ENCODE measurements at places on chromosomes 12 and 14.

- no peak for DNase-seq
Measured at GRCh38 chr12:48000878-48001504, 3.3 kb downstream of the COL2A1 start.

DNA sequence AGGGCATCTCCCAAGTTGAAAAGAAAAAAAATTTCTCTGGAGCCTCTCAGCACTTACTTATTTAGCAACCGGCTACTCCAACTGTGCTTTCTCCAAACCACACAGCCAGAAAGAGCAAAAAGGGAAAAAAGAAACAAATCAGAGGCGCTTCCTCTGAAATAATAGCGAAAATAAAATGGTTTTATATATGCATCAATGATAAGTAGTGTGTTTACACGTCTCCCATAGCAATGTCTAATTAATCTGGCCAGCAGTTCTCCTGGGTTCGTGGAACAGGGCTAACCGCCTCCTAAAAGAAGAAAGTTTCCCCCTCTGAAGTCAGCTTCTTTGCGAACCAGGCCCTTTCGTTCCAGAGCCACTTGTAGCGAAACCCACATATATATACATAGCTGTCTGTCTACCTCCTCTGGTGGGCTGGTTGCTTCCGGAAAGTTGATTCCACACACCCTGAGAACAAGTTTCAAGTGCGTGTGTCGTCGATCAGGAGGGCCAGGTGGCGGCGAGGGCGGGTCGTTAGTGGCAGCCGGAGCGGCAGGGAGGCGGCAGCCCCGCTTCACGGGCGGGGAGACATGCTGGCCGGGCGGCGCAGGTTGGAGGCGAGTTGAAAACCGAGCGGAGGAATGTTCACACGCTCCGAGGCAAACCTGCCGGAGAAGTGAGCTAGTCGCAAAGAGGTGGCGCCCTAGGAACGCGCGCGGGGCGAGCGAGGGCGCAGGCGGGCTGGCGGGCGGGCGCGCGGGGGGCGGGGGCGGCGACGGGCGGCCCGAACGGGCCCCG, 2.7 kb downstream of the PTHLH start:
- no peak for DNase-seq

DNA sequence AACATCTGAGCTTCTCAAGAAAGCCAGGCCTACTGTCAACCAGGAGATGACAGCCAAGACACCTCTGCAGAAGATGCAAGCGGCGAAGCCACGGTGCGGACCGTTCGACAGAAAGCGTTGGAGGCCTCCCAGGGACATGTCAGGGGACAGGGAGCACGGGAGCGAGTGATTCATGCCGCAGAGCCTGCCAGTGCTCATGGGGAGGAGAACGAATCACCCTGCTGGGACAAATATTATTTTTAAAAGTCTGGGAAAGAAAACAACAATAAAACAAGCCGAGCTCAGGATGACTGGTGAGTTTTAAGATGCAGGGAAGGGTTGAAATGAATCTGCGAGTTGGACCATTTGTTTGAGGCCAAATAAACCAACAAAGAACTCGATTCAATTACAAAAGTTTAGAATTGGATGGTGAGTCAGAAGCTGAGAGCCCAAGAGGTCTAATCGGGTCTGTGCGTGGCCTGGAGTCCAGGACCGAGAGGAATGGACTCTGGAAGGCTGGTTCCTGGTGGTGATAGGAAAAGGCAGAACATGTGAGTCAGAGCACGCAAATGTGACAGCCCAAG, 91.0 kb downstream of the RBM19 start:
- DNase-seq = no peak

DNA sequence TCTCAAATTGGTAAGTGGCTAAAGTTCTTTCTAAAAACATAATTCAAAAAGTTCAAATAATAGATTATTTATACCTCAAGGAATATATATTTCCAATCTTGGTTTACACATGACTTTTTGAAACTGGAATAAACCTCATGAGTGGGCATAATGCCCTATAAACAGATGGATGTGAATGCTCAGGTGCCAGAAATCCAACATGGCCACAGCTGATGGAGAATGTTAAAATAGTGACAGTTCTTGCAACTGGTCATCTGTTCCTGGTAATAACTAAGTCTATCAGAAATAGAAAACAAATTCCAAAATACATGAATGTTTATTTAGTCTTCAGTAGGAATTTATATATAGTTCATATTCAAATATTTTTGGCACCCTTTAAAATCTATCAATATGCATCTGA, 21.6 kb upstream of the CNOT2 start:
- DNase-seq = no peak

GRCh38 chr12:125185740-125186470, 120.7 kb downstream of the AACS start:
- no peak for DNase-seq

DNA sequence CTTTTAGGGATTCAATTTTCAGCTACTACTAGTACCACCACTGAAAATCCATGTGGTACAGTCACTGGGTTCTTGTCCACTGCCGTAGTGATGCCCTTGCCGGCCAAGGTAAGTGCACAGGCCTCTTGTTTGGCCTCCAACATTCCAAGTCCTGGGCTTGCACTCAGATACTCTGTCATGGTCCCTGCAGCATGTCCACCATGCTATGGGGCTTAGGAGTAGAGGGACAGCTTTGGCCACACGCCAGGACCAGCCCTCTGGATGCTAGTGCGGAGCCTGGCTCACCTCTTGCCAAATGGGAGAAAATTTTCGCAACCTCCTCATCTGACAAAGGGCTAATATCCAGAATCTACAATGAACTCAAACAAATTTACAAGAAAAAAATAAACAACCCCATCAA, 38.6 kb upstream of the APPL2 start:
- DNase-seq = no peak

DNA sequence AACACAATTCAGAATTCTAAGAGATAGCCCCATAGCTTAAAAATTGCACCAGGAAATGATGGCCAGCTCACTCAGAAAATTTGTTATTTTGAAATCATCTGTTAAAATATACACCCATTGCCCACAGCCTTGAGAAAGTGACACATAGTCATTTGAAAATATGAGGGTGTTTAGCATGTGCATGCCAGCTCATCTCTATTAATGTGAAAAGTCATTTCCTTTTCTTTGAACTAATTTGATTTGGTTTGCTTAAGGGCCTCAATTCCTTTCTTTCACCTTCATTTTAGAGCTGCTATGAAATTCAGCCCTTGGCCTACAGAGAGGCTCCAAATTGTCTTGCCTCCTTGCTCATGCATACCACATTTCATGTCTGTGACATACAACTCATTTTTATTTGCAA, 241.4 kb downstream of the PHLDA1 start:
- DNase-seq = no peak

DNA sequence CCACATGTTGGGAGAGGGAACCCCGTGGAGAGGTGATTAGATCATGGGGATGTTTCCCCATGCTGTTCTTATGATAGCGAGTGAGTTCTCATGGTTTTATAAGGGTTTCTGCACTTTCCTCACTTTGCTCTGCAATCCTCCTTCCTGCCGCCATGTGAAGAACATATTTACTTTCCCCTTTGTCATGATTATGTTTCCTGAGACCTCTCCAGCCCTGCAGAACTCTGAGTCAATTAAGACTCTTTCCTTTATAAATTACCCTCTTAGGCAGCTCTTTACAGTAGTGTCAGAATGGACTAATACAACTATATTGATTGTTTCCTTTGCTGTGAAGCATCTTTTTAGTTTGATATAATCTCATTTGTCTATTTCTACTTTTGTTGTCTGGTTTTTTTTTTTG, 13.1 kb upstream of the RASSF9 start:
- DNase-seq = no peak

GRCh38 chr12:68317047-68317667, 15.0 kb downstream of the MDM1 start:
- DNase-seq = peak; percentile 49

DNA sequence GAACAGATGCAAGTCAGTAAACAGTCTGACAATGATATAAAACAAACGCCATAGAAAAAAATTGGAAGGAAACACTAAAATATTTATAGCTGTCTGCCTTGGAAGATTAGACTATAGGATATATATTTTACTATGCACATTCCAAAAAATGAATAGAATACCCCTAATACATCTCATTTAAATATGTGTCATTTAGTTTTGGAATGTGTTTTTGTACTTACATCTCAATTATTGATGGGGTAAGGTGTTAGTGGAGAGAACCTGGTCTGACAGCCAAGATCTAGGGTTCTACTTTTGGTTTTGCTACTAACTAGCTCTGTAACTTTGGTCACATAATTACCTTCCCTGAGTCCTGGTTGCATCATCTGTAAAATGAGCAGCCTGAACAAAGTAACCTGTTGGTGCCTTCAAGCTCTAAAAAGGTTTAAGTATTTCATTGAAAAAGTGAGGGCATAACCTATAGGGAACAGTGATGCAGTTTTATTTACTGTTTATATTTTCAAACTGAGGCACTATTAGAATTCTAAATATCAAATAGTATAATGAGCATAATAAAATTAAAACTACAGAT, 28.6 kb upstream of the SLC6A13 start:
- no peak for DNase-seq

DNA sequence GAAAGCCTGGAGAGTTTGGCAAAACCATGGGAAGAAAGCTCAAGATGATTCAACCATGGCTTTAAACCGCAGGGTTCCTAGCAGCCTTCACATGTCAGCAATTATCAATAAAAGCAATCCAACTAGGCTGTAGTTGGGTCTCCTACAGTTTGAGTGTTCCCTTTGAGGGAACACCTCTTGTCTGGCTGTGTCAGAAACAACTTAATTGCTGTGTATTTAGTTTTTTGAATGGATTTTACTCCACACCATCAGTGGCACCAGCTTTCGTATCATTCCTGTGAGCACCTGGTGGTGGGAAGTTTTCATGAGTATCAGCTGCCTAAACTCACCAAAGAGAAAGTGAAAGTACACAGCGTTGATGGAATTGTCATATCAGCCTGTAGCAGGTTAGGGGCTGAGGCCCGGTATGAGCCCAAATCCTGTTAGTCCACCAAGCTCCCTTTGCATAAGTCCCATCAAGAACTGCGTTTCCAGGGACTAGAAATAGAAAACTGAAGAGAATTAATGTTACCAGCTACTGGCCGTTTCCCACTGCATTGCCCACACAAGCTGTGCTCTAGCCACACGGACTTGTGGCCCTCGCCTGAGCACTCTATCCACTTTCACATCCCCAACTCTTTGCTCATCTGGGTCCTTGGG, 10.9 kb upstream of the IL26 start:
- DNase-seq = no peak

DNA sequence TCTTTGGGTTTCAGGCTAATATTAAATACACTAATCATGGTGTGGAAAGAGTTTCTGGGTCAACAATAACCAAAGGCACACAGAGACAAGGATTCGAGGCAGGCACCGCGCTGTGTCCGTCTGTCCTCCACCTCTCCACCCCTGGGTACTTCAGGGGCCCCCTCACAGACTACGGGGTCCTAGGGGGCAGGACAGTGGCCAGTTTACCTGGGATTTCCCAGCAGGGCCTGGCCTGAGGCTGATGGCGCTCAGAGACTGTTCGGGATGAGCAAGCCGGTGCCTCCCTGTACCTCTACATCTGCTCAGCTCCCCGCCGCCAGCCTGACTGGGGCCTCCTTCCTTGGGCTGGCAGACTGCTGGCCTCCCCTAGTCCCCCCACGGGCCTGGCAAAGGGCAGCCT, 18.1 kb upstream of the EIF5 start:
- DNase-seq = no peak

DNA sequence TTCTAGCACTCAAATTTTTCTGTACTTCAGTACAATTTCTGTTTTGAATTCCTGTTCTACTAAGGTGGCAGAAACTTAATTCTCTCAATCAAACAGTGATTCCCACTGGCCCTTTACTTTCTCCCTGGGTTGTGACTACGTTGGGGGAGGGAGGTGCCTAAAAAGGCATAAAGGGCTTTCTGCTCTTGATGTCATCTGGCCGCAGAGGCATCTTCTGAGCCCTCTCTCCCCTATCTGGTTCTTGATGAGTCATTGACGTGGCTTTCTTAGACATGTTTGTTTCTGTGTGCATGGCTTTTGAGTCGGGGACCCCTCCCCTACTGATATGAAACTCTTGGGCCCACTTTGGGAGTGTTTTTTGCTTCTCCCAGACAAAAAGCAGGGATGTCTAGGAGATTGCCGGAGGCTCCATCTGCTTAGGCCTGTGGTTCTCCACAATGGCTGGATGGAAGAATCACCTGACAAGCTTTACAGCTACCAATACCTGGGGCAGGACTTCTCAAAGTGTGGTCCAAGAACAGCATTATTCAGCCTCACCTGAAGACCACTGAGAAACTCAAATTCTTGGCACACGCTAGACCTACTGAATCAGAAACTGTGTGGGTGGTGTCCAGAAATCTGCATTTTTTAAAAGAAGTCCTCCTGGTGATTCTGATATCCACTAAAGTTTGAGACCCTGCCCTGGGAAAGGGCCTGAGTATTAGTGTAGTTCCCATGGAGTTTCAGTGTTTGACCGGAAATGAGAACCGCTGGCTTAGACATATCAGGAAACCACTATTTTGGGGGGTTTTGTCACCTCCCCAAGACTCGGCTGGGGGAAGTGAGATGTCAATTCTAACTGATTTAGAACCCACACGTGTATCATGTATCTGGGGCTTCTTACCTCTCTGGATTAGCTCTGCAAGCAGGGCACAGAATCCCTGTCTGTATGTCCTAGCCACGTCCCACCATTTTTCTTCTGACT, 395.7 kb upstream of the PDE3A start:
- DNase-seq = no peak

GRCh38 chr12:64621257-64621942, 11.1 kb downstream of the RASSF3 start:
- DNase-seq = no peak

GRCh38 chr12:50041962-50042361, 15.4 kb upstream of the ASIC1 start:
- DNase-seq = no peak

DNA sequence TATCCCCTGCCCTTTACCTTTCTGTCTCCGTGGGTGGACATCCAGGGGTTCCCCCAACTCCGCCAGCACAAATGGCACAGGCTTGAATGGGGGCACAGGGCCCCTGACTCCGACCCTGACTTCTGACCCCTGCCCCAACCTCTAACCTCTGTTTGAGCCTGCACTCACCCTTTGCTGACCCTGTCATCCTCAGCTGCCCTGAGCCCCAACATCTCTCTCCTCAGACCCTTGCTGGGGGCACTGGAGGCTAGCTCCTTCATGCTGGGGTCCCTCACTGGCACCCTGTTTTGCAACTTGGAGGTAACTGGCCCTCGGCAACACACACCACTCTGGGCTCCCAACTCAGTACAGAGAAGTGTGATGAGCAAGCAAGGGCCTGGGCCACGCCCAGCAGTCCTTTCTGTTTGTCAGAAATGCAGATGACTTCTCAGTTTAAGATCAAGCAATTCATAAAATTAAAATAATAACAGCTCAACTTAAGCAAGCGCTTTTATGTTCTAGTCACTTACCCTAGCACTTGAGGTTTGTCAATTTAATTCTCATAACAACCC, 2.1 kb downstream of the IFI27 start:
- DNase-seq = no peak

DNA sequence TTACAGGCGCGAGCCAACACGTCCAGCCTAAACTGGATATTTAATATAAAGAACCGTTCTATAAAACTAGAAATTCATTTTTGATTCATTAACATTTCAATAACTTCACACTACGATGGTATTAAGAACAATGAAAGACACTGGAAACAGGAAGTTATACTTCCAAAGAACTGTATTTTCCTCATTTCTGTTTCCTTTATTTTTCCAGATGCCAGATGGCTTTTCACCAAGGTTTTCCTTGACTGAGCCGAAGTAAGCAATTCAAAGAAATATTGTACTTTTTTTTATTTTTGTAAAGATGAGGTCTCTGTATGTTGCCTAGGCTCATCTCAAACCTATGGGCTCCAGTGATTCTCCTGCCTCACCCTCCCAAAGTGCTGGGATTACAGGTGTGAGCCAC, 28.2 kb downstream of the EEA1 start:
- no peak for DNase-seq

- no peak for DNase-seq
Measured at GRCh38 chr12:75560167-75560566, 48.8 kb upstream of the KRR1 start.

GRCh38 chr14:67391268-67391667, 20.7 kb downstream of the PLEK2 start:
- no peak for DNase-seq

Data from KG1 (cell line).